CD8-positive, alpha-beta memory T cell (primary cell): ENCODE measurements at places on chromosomes 2 and 18.
A peak's percentile ranks its signal among the peaks of the same experiment; 100 is the strongest.

- DNase-seq: no peak
Observed at GRCh38 chr2:45445037-45445436, 166.0 kb downstream of the SRBD1 start.

GRCh38 chr2:3423492-3424170, 44.1 kb downstream of the TRAPPC12 start:
- peak; percentile 63 for DNase-seq

- no peak for DNase-seq
Observed at GRCh38 chr18:67281746-67282145, 234.8 kb downstream of the DSEL start.

DNA sequence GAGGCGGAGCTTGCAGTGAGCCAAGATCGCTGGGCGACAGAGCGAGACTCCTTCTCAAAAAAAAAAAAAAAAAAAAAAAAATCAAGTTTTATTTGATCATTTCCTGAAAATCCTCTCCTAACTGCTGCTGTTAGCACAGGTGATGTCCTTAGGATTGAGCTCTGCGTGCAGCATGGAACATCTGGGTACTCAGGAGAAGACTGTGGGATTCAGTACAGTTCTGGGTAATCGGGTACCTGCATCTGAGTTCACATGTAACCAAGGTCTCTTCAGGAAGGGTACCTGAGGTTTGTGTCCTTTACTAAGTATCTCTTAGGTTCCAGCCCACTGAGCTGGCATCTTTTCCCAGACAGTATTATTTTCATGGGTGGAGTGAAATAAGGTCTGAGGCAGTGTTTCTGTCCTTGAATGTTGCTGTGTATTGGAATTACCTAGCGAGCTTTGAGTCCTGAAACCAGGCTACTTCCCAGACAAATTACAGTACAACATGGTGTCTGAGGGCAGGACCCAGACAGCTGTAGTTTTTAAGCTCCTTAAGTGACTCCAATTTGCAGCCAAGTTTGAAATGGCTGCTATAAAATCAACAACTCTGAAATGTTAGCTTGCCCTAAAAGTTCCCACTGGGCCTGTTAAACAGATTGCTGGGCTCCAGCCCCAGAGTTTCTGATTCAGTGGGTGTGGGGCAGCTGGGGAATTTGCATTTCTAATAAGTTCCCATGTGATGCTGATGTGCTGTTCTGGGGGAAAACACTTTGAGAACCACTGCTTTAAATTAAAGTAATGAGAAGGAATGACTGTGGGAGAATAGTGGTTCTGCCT, 120.5 kb downstream of the PMAIP1 start:
- no peak for DNase-seq

DNA sequence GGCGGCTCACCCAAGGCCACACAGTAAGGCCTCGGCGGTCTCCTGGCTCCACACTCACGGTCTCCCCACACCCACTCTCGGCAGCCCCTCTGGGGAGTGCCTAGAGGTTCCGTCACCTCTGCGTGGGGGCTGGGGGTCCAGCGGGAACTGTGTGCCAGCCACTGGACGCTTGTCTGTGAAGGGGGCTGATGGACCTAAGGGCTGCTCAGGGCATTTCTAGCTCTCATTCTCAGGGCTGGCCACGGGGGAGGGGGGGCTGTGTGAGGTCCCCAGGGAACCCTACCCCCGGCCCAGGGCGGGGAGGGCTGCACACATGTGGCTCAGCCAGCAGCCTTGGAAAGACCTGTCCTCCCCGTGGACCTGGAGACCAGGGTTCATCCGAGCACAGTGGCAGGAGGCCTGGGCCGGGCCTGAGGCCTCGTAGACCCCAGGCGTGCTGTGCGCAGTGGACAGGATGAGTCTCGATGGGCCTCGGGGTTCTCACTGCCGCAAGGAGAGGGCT, 27.1 kb upstream of the ODC1 start:
- DNase-seq: no peak

DNA sequence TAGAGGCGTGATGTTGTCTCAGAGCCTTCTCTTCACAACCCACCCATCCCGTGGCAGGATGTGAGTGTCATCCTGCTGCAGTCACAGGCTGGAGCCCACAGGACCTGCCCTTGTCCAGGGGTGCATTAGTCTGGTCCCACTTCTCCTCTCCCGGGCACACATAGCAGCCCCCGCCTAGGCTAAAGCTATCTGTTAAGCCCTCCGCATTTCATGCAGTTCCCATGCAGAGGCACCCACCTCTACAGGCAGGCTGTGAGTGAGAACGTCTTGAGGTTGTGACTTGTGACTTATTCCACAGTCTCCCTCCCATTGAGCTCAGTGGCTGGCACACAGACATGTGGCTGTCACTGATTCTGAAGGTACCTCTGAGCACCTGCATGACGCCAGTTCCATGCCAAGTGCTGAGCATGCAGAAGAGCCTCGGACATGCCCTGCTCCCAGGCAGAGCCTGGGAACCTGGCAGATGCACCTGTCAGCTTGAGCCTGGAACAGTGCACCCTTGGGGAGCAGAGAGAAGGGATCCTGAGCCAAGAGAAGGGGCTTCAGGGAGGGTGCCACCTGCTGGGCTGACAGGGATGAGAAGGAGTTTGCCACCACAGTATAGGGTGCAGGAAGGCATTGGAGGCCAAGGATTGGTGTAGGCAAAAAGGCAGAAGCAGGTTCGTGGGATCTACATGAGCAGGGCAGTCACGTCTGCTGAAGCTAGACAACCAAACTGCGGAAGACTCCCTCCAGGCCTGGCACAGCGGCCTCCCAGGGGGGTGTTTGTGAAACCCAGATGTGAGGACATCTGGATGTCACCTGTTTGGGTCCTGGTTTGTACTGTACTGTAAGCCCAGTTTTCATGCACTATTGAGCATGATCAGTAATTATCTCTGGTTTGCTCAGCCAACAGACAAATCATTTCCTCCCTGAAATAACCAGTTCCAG, 213.6 kb downstream of the GLI2 start:
- DNase-seq: no peak
